ENCODE measurements at places on chromosomes 4 and X. TPM values are rescaled to one million over a fixed set of nuclear protein-coding genes. Genes with fewer than 3 reads are reported as not detected.

Gene MAGEA2
- total RNA-seq = not detected

DNA sequence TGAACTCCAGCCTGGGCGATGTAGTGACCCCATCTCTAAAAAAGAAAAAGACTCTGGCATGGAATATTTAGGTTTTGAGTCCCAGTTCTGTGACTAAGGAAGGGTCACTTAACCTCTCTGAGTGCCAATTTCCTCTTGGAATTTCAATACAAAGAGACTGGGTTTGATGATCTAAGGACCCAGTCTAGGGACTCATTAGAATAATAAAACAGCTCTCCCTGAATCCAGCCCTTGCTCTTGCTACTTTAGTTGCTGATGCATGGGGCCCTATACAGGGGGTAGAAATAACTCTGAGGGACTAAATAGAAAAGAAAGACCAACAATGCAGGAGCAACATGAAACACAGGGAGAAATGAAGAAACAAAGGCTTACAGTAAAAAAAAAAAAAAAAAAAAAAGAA is 12.6 kb downstream of the C4orf54 start:
- no peak for DNase-seq

Gene DMRTC1B
- not detected for total RNA-seq

GRCh38 chr4:177099211-177099610 is 210.5 kb upstream of the NEIL3 start:
- no peak for DNase-seq
